Activated CD4-positive, alpha-beta T cell treated with anti-CD3 and anti-CD28 coated beads for 24 hours (primary cell): ENCODE measurements at places on chromosomes 4 and X.

- DNase-seq: no peak
Observed at GRCh38 chr4:87030755-87031441, 96.1 kb downstream of the AFF1 start.

DNA sequence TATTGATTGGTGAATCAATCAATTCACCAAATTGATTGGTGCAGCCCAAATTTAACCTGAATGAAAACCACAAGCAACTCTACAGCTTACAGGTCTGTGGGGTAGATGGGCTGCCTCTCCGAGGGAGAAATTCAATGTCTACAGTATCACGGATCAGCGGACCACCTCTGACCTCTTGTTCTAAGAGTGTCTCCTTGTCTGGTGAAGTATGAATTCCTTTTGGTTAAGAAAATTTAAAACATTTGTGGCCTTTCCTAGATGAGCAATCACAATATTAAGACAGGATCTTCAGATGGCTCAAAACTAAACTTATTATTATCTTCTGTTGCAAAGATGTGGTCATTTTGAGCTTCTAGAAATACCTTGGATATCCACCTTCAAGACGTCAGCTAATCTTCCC, 153.3 kb downstream of the IL15 start:
- no peak for DNase-seq

DNA sequence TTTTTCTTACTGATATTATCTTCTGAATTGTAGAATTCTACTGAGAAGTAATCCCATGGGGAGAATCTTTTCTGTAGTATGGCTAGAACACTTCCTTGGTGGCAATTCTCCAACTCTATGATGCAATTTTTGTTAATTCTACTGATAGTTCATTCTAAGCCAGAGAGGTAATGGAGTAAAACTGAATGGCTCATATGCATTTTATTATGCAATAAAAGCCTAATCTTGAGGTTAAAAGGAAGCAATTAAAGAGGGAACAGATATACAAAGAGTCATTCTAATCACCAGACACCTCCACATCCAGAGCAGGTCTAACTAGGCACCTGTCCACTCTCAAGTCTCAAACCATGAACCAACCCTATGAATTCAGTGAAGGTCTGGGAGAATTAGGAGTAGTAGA, 9.7 kb downstream of the RAP2C start:
- no peak for DNase-seq

DNA sequence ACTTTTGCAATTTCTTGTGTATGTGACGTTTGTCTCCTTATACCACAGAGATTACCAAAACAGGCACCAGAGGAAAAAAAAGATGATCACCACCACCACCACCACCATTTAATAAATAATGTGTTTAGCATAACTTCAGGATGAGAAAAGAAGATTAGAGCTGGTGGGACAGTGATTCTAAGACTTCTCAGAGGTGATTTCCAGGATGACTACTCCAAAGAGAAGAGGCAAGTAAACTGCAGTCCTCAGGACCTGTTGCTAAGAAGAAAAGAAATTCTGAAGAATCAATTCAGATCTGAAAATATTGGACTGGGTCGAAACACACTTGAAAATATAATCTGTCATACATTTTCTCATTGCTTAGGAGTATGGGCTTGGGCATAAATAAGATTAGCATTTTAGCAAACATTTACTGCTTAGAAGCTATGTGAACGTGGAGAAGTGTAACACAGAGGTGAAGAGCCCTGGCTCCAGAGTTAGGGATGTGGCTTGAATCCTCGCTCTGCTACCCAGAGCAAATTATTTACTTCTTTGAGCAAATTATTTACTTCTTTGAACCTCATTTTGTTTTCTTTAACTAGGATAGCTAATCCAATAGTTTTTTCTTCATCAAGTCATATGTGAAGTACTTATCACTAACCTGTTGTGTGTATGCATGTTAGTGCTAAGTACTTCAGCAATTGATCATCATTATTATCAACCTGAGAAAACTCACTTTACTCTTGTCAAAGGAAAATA, 10.5 kb upstream of the YTHDC1 start:
- no peak for DNase-seq

GRCh38 chr4:53380221-53380620, 2.8 kb downstream of the FIP1L1 start:
- DNase-seq: no peak

- DNase-seq: no peak
Observed at GRCh38 chr4:87074121-87074488, 139.3 kb downstream of the AFF1 start.

DNA sequence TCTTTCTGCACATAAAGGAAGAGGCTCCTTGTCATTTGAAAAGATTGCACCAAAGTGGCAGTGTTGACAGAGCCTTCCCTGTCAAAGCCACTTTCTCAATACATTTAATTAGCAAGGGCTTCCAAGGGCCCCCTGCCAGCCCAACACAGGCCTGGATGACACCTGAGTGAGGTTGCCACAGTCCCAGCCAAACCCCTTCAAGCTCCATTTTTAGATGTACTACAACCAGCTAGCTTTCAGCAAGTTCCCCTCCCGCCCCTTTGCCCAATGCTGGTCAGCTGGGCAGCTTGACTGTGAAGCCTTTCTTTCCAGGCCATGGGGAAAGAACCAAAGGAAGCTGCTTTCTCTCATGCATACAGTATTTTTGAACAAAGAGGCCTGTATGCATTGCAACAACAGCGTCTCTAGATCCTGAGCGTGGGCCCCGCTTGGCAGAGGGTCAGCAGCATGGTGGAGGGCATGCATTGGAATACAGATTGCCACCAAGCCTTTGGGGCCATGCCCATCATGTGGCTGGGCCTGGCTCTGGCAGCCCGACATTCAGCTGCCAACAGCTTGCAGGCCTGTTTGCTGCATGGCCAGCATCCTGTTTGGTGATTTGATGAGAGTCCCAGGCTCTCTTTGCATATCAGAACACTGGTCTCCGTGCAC, 261.1 kb upstream of the GATB start:
- DNase-seq: no peak

DNA sequence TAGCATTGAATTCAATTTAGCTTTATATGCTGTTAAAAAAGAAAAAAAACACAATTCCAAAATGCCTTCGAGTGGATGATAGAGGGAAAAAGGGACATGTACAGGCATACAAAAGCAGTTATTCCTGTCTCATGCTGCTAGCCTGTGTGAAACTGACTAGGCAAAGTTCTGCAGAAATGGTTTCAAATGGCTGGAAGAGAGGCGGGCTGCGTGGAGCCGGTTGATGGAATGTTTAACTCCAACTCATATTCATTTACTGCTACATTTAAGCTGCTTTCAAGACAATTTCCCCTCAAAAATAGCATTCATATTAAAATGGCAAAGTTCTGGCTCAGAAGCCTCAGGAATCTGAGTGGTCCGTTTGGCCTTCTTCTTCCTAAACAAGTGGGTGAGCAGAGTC, 143.8 kb upstream of the PPARGC1A start:
- DNase-seq: no peak

- DNase-seq: no peak
Observed at GRCh38 chr4:82892467-82892802, 1.5 kb upstream of the SEC31A start.

GRCh38 chr4:94965852-94966251, 208.1 kb downstream of the BMPR1B start:
- DNase-seq: no peak

DNA sequence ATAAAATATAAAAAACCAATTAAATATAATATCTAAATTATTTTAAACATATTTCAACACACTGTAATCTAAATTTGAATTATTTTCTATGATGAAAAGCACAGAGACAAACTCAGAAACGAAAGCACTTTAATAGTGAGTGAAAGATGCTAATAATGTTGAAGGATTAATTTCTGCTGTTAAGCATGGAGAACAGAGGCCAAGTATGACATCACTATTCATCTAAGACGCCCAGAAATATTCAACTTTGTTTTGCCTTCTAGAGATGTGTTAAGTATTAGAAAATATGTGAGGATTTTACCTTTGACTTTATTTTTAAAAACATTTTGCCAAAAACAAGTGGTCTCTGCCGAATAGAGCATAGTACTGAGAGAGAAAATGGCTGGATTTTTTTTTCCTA, 19.3 kb downstream of the ARHGEF6 start:
- no peak for DNase-seq

- no peak for DNase-seq
Observed at GRCh38 chr4:7761312-7761711, 178.3 kb downstream of the AFAP1 start.

DNA sequence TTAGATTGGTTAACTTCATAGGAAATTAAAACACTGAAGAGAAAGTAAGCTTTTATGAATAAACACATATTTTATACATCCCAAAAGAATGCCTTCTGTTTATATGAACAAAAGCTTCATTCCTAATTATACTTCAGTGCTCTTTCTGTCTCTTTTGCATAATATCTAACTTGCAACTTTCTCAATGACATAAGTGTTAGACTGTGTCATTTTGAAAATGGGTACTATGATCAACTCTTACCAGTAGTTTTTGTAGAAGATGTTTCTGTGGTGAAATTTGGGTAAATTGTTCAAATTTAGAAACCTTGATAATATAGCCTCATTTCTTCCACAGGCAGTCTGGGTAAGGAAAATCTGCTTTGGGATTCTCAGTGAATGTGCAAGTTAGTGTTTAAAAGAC, 991.4 kb downstream of the CCSER1 start:
- no peak for DNase-seq

DNA sequence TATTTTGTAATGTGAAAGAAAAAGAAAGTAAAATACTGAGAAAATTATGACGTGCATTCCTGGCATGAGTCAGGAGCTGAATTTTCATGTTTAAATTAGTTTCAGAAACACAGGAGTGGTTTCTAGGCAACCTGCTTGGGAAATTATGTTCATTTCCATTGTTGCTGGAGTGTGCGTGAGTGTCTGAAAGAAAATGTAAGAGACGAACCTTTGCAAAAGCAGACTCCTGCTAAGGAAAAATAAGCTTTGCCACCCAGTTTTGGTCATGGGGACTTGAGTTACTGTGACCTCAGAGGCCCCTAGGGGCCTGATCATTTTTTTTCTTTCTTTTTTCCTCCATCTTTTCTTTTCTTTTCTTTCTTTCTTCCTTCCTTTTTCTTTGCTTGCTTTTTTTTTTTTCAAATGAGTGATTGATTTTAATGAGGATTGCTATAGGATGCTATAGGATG, 18.8 kb upstream of the CHRNA9 start:
- no peak for DNase-seq

GRCh38 chr4:132709056-132709455, 440.0 kb upstream of the PCDH10 start:
- no peak for DNase-seq

DNA sequence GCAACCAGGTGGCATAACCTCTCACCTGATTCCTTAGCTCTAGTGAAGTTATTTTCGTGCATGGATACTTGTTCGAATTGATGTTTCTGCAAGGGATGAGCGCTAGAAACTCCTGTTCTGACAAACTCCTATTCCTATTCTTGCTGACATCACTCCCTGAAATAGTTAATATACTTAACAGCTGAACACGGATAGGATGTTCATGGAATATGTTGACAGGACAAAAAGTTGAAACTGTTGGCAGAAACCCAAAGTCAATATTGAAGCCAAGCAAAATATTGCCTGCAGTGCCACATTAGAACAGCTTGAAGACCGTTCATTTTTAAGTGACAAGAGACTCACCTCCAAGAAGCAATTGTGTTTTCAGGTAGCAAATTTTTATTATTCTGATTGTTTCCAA, at the start of gene KLKB1:
KLKB1 (plus strand) TSS at position 287 of the 400 bp plus-strand sequence. CDS start 689 bp downstream, outside the sequence.
- no peak for DNase-seq

DNA sequence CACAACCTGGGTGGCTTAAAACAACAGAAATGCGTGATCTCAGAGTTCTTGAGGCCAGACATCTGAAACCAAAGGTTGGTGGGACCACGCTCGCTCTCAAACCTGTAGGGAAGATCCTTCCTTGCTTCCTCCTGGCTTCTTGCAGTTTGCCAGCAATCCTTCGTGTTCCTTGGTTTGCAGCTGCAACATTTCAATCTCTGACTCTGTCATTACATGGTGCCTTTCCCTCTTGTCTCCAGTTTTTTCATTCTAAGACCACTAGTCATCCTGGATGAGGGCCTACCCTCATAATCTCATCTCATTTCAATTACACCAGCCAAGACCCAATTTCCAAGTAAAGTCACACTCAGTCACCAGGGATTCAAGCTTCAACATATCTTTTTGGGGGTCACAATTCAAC, 388.0 kb downstream of the GPM6A start:
- DNase-seq: no peak

GRCh38 chr4:2849267-2850152, 5.9 kb downstream of the ADD1 start:
- no peak for DNase-seq

GRCh38 chr4:99622341-99622740, 35.3 kb downstream of the C4orf54 start:
- no peak for DNase-seq

GRCh38 chr4:70559211-70559830, 32.7 kb upstream of the AMBN start:
- peak; percentile 17 for DNase-seq

GRCh38 chr4:166724369-166724768, 509.9 kb downstream of the SPOCK3 start:
- no peak for DNase-seq

- DNase-seq: no peak
Observed at GRCh38 chr4:96146686-96147085, 306.8 kb downstream of the PDHA2 start.

DNA sequence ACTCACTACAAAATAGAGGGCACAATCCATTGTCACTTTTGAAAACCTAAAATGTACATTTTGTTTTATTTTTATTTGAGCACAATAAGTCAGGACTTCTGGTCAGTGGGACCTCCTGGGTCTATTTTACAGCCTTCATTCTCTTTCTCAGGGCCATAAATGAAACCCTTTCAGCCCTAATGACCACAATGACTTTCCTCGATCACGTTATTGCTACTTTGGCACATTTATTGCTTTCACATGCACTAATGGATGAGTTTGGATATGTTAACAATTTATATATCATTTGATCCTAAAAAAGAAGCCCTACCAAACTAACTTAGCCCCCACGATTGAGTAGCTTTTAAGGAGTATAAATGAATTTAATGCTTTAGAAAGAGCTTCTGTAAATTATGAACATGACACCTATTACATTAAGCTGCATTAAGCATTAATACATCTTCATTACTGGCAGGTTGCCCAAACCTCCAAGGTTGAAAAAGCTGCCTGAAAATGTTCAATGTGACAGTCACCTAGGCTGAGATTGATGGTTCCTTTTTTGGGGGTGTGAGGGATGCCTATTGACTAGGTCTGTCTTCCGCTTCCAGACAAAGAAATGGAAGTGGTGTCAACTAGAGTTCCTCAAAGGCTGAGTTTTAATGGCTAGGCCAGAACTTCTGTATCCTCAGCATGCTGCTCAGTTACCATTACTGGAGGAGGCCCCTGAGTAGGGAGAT, 296.4 kb downstream of the GPAT3 start:
- DNase-seq: no peak

GRCh38 chr4:150368667-150369066, 213.3 kb upstream of the MAB21L2 start:
- no peak for DNase-seq

DNA sequence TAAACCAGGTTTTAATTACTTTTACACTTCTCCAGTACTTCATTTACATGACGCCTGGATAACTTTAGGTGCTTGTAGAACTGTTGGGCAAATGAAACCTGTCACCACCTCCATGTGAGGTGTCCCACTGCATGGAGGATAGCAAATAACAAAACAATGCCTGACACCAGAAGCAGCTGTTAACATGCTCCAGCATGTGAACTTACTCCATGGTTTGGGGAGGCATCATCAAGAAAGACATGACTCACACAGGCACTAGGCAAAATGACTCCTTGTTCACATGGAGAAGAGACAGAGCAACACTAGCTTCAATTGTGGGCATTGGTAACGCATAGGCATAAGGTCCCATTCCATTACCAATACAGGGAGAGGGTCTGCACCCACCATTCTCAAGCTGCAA, 198.1 kb upstream of the F9 start:
- no peak for DNase-seq
